ENCODE measurements at places on chromosomes 3 and 15.

DNA sequence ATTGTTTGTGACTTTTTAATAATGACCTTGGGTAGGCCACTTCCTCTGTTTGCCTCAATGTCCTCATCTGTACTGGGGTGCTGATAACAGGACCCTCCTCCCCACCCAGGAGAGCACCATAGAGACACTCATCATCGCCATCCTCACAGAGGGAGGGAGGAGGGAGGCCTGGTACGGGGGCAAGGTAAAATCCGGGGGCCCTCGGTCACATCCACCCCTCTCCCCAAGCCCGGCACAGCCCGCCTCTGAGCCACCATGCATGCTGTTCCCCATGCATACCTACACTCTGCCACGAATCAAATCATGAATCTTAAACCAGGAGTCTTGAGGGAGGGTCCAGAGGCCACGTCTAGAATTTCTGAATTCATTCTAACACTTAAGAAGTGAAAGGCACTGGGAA is 74.9 kb upstream of the IQSEC1 start:
- DNase-seq: no peak

DNA sequence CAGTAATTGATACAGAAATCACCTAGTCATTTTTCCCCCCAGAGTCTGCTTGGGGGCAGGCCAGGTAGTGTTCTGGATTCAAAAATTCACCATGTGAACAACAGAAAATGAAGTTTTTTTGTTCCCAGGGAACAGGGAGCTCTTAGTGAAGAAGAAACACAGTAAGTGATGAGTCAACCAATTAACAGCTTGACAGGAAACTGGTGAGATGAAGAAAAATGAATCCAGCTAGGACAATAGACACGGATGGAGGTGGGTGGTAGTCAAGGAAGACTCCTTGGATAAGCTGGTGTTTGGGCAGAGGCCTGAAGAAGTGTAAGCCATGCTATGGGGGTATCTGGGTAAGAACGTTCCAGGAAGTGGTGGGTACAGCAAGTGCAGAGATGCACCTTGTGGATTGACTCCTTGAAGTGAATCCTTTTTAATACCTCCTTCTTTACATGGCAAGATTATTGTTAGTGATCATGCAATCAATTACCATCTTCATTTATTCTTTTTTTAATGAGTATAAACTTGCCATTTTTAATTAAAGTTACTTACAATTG is 339.9 kb upstream of the RGMA start:
- no peak for DNase-seq

DNA sequence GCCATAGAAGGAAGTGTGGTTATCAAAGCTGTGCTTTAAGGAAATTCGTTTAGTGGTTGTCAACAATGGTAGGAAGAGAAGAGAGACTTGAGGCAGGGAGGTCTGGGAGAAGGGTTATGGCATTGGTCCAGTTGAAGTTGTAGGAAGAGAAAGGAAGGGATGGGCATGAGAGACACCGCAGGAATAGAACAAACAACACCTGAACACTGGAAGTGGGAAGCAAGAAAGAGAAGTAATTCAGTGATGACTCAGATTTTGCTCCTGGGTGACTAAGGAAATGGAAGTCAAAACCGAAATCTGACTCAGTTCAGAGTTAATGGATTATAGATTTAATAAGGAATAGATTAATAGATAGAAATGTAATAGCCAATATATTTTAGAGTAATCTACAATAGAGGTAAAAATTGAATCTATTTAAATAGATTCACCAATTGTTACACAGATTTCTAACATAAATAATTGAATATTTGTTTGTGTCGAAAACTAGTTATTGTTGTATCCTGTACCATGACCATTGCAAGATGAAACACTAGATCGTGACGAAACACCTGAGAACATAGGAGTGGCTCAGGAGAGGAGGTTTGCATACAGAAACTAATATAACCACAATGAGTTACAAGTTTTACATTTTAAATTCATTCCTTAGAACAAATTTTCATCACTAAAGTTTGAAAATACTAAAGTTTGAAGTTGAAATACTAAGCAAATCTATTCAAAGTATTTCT is 36.0 kb downstream of the THBS1 start:
- DNase-seq: no peak

GRCh38 chr3:119034256-119035013 is at the start of gene IGSF11:
IGSF11 (minus strand) TSS chr3:119034846; CDS start chr3:119034582, 264 bp downstream.
- peak; percentile 15 for DNase-seq

GRCh38 chr15:41417418-41418195 is 712 bp downstream of the RTF1 start:
- DNase-seq: no peak

- no peak for DNase-seq
Observed at GRCh38 chr15:74206801-74207281, 4.3 kb upstream of the STRA6 start.

DNA sequence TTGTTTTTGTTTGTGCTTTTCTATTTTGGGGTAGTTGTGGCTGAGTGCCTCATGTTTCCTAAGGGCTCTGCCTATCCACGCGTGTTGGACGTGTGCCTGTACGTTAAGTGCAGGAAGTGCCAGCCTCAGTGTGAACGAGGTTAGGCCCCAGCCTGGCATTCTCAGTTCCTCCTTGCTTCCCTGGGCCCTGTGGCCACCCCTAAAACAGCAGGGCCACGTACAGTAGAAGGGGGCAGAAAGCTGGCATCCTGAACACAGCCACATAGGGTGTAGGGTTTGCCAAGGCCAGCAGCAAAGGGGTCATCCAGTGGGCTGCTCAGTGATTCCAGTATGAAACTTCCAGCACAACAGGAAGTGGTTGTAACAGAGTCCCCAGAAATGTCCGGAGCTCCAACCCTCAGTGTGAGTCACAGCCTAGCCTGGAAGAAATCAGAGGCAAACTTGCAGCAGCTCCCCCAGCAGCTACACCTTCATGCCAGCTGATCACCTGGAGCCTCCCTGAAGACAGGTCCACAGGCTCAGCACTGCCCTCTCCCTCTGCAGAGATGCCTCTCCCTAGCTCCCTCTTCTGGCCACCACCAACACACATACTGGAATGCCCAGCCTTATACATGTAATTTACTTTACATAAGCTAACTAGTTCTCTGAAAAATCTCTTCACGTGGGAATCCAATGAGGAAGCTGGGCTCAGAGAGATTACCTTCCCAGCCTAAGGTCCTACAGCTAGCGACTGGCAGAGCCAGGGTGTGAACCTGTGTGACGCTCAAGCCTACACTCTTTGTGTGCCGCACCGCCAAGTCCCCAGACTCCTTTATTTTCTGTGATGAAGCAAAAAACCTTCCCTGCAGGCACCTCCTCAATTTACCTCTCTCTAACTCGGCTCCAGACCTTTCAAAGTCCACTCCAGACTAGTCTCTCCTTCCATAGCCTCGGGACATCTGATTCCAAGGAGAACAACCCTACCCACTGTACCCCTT is 26.6 kb downstream of the ILDR1 start:
- no peak for DNase-seq

DNA sequence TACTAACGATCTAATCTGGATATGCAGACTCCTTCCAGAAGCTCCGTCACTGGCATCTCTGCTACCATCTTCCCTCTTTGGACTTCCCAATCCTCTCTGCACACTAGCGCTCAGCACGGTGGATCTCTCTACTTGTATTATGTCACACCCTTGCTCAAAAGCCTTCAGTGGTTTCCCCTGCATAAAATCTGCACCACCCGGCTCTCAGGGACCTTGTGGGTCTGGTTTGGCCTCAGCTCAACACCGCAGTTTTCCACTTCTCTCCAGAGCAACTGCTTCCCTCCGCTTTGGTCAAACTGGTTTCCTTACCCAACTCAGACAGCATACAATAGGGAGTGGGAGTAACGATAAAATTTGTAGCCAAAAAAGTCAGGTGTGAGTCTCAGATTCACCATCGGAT is 30.7 kb upstream of the HES1 start:
- no peak for DNase-seq

DNA sequence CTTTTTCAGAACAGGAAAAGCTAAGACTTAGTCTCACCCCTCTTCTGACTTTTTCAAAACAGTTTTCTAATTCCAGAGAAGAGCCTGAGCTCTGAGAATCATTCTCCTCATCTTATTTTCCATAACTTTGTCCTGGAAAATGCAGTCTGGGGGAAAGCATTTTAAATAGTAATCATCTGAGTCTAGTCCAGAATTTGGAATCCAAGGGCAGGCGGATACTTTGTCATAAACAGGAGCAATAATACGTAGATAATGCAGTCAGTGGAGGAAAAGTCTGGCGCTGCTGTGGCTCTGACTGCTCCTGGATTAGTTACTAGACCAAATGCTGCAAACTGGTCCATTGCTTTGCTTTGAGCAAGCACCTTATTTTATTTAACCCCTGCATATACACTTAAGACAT is 285.0 kb downstream of the THSD4 start:
- no peak for DNase-seq
